NCI-H1694 (cell line): ENCODE measurements at places on chromosomes 7 and 10.

DNA sequence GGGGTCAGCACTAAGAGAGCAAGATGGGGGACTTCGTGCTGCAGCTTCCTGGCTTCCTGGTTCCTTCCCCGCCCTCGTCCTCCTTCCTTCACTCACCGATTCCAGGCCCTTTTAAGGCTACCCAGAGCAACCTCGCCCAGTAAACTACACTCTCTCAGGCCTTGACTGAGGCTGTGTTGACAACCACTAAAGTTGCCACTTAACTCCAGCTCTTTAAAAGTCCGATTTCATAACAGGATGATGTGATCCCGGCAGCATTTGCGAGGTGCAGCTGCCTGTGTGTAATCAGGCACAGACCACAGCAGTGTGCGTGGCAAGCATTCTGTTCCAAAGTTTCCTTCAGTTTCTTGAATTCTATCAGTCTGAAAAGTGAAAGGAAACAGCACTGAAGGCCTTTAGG lies 110.6 kb downstream of the RAB11FIP2 start:
- no peak for DNase-seq

DNA sequence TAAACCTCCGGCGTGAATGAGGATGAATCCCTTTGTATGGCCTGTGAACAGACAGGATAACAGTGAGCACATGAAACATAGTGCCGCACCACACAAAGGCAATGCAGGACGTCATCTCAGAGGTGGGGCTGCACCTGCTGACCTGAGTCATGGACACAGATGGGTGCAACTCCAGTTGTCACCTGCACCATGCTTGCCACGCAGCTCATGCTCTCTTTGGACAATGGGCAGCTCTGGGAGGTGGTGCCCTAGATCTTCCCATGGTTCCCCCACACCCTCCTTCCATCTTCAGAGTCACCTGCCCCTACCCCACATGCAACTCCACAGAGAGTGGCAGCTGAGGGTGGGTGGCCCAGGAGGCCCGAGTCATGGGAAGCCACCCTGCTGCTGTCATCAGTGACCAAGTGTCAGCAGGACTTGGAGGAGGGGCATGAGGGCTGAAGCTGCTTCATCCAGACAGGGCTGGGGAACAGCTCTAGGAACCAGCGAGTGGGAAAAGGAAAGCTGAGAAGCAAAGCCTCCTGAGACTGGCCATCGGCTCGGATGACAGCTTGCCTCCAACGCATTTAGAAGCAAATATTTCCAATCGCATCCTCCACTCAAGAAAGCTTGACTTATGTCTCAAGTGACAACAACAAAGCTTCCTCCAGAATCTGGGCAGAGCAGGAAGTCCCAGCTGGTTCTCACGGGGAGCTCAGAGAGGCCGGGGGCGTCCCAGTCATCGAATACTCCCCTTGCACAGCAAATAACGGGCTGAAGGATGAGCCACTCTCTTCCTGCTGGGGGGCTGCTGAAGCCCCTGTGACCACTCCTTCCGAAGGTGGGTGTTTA lies 27.1 kb downstream of the VIPR2 start:
- no peak for DNase-seq

- DNase-seq, result no peak
These were observed 62.8 kb downstream of the HECTD2 start for GRCh38 chr10:91472911-91473310.

DNA sequence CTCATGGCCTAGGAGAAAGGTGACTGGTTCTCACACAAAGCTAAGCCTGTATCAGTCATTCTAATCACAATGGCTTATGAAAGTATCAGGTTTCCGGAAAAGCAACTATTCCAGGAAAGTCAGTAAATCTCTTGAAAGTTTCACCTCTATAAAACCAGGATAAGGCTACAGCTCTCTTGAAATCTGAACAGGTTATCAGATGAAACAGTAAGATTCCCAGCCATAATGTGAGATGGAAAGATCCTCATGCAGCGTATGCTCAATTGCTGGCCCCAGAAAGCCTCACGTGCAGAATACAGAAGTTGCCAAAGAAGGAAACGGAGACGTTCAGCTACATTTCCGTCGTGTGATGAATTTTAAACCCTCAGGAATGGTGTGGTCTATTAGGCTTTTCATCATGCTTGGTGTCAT lies 90.0 kb downstream of the PFKFB3 start:
- DNase-seq, result no peak

DNA sequence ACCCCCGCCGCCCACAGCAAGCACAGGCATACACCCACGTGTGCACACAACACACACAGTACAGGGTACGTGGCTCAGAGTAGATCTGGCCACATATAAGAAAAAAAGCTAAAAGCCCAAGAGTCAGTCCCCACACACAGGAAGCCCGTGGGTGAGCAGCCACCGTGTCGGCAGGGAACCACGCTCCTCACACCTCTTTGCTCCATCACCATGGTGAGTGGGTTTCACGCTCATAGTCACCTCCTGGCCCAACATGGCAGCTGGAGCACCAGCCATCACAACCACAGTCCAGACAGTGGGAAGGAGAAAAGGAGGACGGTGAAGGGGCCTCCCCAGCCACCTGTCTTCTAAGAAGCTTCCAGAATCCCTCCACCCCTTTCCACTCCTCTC lies 76.0 kb upstream of the PDGFA start:
- no peak for DNase-seq

DNA sequence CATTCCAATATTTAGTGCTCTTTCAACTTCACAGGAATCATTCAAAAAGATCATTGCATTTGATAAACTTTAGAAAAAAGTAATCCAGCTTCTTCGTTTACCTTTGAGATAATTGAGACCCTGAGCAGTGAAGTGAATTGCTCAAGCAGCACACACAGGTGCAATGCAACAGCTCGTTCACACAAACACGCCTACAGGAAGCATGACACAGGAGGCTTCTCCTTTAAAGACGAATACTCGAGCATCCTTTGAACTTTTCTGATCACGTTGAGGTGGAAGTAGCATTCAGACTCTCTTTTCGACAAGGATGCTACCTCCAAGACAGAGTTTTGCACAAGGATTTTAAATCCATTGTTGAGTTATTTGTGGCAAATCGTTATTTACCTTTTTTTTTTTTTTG lies 18.0 kb upstream of the RSU1 start:
- DNase-seq, result no peak

GRCh38 chr7:43307522-43307921 lies 195.1 kb downstream of the HECW1 start:
- DNase-seq, result no peak

DNA sequence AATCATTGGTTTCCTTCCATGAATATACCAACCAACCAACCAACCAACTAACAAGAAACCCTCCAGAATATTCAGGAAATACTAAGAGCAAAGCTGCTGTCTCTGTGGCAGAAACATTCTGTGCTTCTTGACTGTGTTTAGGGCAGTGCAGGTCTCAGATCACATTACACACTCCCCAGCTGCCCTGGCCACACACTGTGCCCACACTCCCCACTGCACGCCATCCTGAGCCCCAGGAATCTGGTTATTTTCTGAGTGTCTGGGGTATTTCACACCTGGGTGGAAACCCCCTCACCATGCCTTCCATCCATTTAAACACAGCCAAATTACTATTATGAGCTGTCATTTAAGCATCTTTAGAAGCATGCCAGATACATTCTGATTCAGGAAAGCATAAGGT lies 183.7 kb upstream of the ANK3 start:
- no peak for DNase-seq

DNA sequence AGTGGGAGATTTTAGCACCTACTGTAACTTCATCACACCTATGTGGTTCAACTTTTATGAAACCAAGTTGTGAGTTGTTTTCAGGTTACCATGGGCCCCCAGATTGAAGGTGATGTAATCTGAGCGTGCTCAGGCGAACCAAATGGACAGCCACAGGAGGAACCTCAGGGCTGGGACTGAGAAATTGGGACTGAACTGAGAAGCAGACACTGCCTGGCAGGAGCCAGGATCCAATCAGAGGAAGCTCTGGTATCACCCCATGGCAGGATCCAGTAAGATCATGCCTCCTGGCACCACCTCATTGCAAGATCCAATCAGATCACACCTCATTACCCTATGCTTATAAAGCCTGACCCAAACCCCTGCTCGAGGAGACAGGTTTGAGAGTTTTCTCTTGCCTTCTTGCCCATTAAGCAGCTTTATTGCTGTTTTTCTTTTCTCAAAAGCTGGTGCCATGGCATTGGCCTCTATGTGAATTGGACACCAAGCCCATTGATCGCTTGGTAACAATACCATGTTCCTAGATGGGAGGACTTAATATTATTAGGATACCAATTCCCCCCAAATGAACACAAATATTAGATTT lies 43.2 kb upstream of the GDF10 start:
- no peak for DNase-seq

GRCh38 chr7:6658618-6659345 lies 21.7 kb downstream of the ZNF316 start:
- no peak for DNase-seq

DNA sequence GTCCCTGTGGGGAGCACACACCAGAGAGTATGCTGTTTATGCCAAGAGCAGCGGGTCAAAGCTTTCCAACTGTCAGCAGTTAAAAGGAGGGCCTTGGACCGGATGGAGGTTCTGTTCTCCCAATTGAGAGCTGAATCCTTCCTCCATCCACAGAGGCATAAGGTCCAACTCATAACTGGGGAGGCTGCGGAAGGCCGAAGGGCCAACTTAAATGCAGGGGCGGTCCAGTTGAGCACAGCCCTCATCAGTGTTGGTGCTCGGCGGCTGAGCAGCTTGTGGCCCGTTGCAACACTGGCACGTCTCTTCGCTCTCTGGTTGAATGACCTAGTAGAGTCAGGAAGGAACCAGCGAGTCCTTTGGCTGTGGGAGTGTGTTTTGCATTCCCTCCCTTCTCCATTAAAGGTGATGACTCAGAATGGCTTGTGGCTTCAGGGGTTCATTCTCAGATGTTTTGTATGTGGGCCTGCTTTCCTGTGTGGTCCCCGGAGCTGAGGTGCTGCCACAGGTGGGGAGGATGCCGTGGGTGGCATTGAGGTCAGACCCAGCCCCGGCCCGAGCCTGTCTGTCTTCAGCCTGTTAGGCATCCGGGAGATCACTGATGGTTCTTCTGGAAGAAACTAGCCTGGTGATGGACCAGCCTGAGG lies 44.8 kb upstream of the DMBT1 start:
- DNase-seq, result no peak

- DNase-seq, result no peak
These were observed 5.2 kb upstream of the SAMD8 start for GRCh38 chr10:75106242-75106641.

GRCh38 chr10:63099734-63100133 lies 33.4 kb upstream of the NRBF2 start:
- DNase-seq, result no peak

DNA sequence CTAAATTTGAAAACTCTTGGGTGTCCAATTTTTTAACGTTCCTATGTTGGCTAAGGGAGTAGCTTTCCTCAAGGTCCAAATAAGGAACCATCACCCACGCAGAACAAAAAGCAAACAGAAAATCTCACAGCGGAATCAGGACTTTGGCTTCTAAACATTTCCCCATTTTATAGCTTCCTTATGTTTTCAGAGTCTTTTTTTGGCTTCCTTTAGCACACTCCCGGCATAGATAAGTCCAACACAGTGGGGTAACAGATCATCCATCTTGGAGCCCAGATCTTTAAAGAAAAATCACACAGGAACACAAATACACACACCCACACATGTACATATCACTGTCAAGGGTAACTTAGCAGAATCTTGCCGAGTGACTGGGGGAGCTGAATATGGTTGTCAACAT lies 4.2 kb upstream of the TCF7L2 start:
- DNase-seq, result no peak

GRCh38 chr10:108521827-108522492 lies 1357.5 kb upstream of the SORCS1 start:
- no peak for DNase-seq

DNA sequence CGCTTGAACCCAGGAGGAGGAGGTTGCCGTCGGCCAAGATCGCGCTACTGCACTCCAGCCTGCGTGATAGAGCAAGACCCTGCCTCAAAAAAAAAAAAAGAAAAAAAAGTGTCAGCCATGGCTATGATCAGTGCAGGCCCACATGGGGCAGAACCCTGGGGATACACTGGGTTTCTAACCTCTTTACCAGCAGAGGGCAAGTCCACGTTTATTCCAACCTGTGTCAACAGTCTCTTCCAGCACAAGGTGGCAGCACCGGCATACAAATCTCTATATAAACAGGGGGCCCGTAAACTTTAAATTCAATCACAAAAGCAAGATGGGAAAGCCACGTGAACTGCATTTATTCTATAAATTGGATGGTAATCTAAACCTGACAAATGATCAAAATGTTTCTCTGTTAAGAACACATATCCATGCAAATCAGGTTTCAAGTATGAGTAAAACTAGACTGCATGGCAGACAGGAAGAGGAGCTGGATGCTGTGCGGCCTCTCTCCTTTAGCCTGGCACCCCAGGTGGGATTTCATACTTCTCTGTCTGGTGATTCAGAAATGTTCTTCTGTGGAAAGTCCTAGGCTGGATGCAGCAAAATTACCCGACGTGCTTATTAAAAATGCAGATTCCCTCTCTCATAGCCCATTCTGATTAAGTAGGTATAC lies 60.0 kb upstream of the STEAP1B start:
- peak; percentile 74 for DNase-seq

DNA sequence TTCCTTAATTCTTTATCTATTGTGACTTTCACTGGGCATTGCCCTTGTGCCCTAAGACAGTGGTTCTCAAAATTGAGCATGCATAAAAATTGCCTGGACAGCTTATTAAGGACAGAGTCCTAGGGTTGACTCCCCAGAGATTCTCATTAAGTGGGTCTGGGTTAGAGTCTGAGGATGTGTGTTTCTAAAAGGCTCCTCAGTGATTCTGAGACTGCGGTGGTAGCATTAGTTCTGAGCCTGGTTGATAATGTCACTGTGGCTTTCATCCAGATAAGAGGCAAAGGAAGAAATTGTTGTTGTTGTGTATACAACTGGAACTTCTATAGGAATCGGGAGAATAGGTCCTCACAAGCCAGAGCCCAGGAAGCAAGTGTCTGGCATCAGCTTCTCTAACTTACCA lies 1.3 kb downstream of the IFIT2 start:
- DNase-seq, result no peak

DNA sequence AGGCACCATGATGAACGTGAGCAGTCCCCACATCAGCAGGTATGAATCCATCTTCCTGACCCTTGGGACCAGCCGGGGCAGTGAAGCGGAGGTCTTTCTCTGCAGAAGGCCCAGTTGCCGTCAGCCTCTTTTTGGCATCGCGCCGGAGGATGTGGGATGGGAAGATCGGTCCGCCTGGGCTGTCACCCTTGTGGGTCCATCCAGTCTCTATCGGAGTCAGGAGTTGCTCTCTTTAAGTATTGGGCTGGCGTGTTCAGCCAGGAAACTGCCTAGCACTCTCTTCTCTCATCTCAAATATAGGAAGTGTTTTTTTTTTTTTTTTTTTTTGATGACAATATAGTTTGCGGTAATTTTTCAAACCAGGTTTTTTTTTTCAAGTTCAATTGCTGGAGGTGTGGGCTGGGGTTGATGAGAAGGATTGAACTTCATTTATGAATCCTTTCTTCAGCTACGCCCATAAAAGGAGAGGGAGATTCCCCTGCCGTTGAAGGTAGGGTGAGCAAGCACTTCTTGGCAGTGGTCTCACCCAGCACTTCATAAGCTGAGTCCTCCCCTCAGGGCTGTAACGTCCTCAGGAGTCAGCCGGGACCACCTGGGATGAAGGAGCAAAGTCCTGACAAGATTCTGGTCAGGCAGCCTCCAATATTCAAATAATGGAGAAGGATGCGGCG lies at the start of gene IL2RA:
TSS of gene IL2RA (minus strand) at position 267 of the 671 bp plus-strand sequence. CDS start at position 51, 216 bp downstream.
- no peak for DNase-seq

GRCh38 chr10:13660551-13660920 lies 73.8 kb downstream of the PRPF18 start:
- DNase-seq, result no peak
